LHCN-M2 (cell line): ENCODE measurements at places on chromosomes 7 and 10.

DNA sequence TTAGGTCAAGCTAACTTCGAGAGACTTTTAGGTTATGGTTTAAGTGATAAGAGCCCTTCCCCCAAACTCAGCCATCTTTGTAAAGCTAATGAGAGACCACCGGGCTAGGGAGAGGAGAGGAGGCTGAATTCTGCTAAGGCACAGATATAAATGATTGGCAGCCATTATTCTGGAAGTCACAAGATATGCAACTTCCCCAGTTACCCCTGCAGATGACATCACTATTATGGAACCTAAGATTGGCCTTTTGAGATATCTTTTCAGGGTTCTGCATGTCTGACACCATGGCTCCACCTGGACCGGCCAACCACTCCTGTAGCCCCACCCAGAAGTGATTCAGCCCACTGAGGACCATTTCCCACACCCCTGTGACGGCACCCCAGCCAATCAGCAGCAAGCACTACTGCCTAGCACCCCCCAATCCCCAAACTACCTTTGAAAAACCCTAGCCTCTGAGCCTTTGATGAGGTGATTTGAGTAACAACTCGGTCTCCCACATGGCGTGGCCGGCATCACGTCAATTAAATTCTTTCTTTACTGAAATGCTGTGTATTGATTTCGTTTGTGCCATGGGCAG, 14.4 kb downstream of the VIPR2 start:
- DNase-seq: no peak

DNA sequence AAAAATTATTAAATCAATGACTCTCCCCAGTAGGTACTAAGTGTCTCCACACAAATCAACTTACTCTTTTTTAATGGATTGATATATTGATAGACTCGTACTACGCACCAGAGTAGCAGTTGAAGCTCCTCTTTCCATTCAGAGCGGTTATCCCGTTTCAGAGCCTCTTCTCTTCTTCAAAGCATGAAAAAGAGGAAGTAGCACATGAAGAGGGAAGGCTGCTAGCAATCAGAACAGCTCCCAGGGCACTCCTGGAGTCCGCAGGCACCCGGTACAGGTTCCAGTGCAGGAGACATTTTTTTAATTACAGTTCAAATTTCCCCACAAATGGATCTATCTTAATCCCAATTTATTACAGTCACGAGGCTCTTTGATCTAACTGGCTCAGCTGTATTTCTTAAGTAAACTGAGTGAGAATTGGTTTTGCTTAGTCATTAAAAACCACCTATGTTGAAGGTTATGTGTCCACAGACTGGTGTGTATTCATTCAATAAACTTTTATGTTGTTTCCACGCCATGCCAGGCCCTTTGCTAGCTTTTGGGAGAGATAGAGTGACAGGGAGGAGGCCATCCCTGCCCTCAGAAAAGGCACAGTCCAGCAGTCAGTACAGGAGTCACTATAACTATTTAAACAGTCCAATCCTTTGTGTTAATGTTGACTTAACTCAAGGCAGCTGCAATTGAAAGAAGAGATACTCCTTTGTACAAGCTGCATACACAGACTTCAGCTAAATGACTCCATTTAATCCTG, 32.1 kb upstream of the CALN1 start:
- DNase-seq: no peak

GRCh38 chr7:1026721-1027161, 17.6 kb upstream of the GPR146 start:
- DNase-seq: no peak

- DNase-seq: no peak
These were observed 866.9 kb downstream of the LRMDA start for GRCh38 chr10:76298329-76298728.
